Thoracic aorta (tissue), 2 donors: ENCODE measurements at places on chromosomes 7 and 10.

DNA sequence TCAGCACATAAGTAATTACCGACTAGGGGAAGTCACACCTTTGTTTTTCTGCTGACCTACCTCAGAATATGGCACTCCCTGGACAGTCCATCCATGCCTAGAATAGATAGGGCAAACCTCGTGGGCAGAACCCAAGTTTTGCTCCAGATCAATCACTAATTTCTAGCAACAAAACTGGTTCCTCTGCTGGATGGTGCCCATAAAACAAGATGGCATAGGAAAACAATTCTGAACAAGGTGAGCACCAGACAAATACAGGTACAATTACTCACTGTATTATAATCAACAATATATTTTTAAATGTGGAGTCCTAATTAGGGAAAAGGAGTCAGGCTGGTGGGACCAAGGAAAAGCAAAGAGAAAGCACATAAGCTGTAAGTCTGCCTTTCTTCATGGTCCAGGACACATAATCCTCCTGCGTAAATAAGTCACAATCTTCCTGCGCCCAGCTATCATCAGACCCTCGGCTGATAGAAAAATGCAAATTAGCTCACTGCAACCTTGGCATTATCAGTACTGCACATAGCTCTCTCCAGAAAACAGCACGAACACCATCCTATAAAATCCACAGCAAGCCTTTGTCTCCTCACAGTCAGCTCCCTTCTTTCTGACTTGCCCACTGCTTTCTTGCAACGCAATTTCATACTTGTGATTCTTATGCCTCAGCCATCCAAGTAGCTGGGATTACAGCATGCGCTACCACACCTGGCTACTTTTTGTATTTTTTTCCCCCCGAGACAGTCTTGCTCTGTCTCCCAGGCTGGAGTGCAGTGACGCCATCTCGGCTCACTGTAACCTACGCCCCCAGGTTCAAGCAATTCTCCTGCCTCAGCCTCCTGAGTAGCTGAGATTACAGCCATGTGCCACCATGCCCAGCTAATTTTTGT, 15.1 kb downstream of the URGCP start:
- no peak for DNase-seq

GRCh38 chr7:87933605-87933952, 472 bp upstream of the ADAM22 start:
- DNase-seq = no peak

DNA sequence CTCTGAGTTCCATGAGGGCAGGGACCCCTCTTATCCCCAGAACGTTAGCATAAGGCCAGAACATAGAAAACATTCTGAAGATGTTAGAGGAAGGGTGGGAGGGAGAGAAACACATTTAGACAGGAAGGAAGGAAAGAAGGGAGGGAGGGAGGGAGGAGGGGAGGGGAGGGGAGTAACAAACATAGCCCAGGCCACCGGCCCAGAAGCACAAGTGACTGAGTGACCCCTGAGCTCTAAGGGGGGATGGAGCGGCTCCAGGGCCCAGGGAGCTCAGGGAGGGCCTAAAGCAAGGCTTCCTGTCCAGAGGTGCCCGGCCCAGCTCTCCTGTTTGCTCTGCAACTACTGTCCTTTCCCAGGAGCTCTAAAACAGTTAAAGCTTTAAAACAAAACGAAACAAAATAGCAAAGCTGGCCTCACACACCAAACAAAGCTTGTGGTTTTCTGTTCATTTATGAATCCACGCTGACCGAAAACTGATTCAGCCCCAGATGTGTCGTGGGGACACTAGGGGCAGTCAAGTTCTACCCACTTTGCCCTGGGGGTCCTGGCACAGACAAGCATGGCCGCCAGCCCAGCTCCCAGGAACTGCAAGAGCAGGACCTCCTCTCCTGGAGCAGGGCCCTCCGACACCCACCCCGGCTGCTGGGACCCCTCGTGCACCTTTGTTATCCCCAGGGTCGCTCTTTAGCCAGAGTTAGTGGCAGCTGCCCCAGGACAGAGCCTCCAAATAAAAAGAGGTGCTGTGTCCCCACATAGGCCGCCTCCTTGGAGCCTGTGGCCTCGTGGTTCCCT, 496.2 kb upstream of the FOXK1 start:
- DNase-seq = no peak

DNA sequence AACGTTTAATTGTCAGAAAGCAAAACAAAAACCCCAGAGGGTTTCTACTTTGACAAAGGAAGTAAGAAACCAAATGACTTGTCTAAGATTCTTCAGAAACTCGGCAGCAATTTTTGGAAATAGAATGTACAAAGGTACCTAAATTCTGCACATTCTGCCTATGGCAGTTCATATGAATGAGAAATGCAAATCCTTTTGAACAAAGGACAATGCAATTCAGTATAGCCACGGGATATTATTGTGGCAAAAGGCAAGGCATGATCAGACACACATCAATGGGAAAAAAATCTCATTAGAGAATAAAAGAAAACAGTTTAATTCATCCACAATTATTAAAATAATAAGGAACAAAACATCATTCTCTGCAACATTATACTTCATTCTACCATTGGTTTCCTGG, 93.4 kb downstream of the SEMA3C start:
- DNase-seq = no peak

GRCh38 chr7:39720586-39720985, 97.2 kb downstream of the RALA start:
- DNase-seq = no peak

- DNase-seq = no peak
These were observed 15.2 kb upstream of the WNT2 start for GRCh38 chr7:117338020-117338419.

DNA sequence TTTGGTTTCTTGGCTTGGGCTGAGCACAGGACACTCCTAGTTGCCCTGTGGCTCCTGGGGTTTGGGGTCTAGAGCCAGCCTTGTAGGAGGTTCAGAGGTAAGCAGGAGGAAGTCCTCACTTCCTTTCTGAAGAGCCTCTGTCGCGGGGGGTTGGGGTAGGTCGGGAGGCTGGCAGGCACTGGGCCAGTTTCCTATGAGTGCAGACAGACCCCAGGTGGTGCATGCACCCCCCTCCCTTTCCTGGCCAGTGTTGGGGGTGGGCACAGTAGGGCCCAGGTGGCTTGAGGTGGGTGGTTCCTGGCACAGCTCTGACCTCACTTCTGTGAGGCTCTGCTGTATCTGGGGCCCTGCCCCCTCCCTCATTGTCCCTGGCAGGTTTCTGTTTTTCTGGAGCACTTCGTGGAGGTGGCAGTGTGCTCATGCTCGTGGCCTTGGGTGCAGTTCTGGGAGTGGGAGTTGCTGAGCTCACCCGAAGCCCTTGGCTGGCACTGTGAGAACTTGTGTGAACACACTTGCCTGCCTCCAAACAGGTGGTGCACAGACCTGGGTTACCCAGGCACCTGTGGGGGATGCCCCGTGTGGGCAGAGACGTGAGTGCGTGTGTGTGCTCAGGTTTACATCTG, 1.8 kb downstream of the PALD1 start:
- DNase-seq = no peak

DNA sequence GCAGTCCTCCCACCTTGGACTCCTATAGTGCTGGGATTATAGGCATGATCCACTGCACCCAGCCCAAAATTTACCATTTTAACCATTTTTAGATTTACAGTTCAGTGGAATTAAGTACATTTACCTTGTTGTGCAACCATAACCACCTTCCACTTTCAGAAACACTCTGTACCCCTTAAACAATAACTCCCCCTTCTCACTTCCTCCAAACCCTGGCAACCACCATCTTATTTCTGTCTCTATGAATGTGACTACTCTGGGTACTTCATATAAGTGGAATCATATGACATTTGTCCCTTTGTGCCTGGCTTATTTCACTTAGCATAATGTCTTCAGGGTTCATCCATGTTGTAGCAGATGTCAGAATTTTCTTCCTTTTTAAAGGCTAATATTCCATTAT, 33.6 kb downstream of the SUFU start:
- DNase-seq = no peak

- DNase-seq = no peak
These were observed 69.4 kb downstream of the CAMK1D start for GRCh38 chr10:12418725-12419261.

- DNase-seq = no peak
These were observed 35.0 kb downstream of the VIPR2 start for GRCh38 chr7:159109653-159110035.

DNA sequence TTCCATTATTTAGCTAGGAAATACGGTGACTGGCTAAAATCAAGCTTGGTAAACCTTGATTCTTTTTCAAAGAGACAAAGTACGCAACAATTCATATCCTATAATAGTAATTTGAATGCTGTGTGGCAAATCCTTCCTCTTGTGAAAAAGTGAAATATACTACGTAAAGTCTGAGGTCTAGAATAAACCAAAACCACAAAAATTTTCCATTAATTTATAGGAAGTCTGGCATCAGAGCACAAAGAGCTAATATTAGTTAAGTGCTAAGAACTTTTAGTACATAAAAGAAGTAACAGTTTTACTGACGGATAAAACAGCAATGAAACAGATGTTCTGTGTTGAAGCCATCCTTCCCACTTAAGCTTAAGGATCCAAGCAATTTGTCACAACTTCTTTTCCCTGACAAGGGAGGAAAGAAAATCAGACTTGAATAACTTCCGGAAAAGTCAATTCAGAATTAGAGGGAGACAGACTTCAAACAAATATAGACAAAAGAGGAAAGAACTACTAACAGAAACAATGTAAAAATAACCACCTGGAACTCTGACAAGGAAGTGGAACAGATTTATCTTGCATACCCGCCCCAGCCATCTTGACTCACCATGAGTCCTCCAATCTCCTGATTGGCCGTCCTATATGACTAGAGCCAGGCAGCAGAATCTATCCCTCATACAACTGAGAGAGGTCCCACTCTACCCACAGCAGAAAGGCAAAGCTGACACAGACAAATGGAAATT, 34.6 kb downstream of the RHEB start:
- DNase-seq = no peak

GRCh38 chr7:16040346-16040745, 353.9 kb upstream of the MEOX2 start:
- DNase-seq = no peak

- DNase-seq = no peak
These were observed 82.7 kb downstream of the CPXM2 start for GRCh38 chr10:123808906-123809305.

DNA sequence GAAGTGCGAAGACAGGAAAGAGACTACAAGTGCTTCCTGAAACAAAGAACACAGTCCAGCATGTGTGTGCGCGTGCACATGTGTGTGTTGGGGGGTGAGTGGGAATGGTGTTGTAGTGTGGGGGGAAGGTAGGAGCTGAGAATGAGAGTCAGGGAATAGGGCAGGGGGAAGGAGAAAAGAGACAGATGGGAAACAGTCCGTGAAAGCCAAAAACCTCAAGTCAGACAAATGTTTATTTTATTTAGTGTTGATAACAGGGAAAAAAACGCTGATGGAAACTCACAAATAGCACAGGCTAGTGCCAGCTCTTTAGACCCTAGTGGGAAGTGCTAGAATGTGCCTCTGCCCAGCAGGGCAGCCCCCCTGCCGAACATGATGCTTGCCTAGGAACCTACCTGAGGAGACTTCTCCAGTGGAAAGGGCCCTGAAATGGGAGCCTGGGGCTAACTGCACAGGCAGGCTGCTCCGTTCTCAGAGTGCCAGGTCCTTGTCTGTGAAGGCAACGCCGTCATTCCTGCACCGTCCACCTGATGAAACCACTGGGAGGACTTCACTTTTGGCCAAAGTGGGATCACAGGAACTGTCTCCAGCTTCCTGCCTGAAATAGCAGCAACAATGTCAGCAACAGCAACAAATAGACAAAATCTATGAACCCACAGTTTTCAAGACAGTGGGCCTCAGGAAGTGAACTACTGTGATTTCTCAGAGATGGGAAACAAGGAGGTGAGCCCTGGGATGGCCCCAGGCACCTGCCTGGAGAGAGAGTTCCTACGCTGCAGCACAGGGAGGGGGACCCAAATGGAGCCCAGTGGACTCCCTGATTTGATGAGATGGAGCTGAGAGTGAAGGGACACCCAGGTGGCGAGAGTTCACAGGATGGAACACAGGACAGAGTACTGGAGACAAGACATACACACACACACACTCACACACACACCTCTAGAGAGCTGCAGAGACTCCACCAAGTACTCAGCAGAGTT, 379.7 kb downstream of the RPS24 start:
- DNase-seq = no peak

DNA sequence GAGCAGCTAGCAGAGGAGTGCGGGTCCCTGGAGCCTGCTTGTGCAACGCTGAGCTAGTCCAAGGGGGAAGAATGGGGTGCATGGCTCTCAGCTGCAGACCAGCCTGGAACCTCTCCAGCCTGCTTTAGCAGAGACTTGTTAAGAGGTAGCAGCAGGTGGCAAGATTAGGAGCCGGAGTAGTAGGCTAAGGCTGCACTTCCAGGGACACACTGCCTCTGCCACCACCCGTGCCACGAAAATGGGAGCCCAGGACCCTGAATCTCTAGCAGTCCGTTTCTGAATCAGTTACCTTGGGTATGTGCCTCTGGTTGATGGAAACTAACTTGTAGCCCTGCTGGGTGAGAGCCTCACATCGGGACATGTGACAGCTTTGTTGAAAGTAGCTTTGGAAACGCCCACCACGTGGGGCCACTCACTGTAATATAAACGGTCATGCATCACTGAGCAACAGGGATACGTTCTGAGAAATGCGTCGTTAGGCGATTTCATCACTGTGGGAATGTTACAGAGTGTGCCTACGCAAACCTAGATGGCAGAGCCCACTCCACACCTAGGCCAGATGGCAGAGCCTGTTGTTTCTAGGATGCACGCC, 25.9 kb downstream of the HTRA1 start:
- no peak for DNase-seq

GRCh38 chr7:8387551-8388256, 45.7 kb upstream of the NXPH1 start:
- DNase-seq = no peak

DNA sequence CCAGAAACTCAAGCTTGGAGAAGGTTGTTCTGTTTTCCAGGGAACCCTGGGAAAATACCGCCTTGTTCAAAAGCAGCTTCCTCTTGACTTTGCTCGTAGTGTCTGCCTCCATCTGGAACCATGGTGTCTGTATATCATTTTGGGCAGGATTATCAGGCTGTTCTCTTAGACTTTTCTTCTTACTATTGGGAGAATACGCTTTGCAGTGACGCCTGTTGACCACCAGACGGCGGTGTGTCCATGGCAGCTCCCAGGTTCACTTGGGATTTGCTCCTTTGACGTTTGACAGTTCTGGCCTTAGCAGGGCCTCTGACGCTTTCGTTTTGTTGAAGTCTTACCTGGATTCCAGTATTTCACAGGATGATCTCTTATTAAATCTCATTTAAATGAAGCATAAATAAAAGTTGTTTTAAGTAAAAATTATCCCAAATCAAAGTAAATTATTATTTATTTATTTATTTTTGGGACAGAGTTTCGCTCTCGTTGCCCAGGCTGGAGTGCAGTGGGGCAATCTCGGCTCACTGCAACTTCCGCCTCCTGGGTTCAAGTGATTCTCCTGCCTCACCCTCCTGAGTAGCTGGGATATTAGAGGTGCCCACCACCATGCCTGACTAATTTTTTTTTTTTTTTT, 41.8 kb upstream of the GJD4 start:
- DNase-seq = no peak
